ENCODE measurements at places on chromosomes 2 and 18. TPM values are rescaled to one million over a fixed set of nuclear protein-coding genes. Genes with fewer than 3 reads are reported as not detected.
A peak's percentile ranks its signal among the peaks of the same experiment; 100 is the strongest.

KCNG2 gene
- total RNA-seq = not detected

DPYSL5 gene
- 201 TPM for total RNA-seq

CBLN2 gene
- total RNA-seq = 0.58 TPM

TGIF1 gene
- 49.1 TPM for total RNA-seq

PCARE gene
- total RNA-seq = not detected

ARHGAP28 gene
- total RNA-seq = 20.2 TPM

EPB41L3 gene
- 13.1 TPM for total RNA-seq

UCN gene
- 1.6 TPM for total RNA-seq

SIX2 gene
- not detected for total RNA-seq

GRCh38 chr2:238327751-238328150 is 7.4 kb downstream of the TRAF3IP1 start:
- no peak for DNase-seq

DNA sequence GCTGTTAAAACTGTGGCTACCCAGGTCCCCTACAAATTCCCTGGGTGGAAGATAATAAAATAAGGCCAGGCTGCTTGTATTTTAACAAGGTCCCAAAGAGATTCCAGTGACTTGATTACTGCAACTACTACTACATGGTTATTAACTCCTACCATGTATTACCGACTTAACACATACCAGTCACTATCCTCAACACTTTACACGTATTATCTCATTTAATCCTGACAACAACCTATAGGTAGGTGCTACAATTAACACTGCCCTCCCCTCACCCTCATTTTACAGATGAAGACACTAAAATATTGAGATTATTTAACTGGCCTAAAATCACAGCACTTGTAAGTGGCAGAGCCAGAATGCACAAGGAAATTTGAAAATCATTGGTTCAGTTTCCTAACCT is 5.4 kb downstream of the CLASP1 start:
- no peak for DNase-seq

DNA sequence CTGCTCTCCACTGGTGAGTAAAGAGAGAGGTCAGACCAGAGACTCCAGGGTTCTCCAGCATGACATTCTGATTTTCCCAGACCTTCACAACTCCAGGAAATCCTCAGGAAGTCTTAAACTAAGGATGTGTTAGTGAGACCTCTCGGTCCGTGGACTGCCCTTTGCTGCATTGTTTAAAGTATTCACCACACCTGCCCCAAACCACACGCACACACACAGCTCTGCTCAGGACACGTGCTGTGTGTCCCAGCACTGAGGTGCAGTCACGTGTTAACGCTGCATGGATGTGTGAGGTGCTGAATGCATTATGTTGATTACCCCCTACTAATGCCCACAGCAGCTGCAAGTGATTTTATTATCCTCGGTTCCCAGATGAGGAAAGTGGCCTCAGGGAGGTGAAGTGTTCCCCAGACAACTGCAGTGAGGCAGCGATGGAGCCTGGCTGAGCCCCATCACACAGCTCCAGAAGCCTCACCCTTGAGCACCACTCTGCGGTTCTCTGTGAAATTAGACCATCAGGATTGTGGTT is 68.4 kb downstream of the TRAPPC12 start:
- no peak for DNase-seq

- DNase-seq = no peak
These were observed 5.9 kb upstream of the RBM43 start for GRCh38 chr2:151267537-151267936.

- no peak for DNase-seq
These were observed 121.8 kb downstream of the TDRD15 start for GRCh38 chr2:21245565-21245964.

- DNase-seq = no peak
These were observed 19.0 kb downstream of the RND3 start for GRCh38 chr2:150468350-150468960.

DNA sequence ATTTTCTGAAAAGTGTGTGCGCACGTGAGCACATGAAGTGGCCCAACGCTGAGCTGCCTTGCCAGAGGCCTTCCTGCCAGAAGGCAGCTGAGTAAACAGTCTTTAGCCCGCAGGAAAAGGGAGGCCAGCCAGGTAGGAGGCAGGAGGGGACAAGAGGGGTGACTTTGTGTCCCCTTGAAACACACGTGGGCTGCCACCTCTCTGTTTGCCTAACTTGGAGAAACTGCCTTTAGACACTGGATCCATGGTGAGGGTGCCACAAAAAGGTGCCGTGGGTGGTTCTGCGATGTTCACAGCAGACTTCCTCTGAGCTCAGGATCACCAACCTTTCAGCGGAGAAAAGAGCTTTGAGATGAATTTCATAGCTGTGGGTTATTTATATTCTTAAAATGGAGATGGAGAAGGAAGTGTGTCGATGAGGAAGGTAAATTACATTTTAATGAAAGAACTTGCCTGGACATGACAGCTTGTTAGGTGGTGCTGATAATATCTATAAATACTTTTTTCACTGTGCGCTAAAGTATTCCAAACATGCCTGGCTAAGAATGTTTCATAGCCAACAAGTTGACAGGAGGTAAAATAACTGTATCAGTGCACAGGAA is 36.6 kb upstream of the ASB1 start:
- no peak for DNase-seq

GRCh38 chr2:2234398-2235195 is 96.5 kb downstream of the MYT1L start:
- DNase-seq = no peak

- DNase-seq = no peak
These were observed 40.6 kb downstream of the CHST10 start for GRCh38 chr2:100376836-100377235.

DNA sequence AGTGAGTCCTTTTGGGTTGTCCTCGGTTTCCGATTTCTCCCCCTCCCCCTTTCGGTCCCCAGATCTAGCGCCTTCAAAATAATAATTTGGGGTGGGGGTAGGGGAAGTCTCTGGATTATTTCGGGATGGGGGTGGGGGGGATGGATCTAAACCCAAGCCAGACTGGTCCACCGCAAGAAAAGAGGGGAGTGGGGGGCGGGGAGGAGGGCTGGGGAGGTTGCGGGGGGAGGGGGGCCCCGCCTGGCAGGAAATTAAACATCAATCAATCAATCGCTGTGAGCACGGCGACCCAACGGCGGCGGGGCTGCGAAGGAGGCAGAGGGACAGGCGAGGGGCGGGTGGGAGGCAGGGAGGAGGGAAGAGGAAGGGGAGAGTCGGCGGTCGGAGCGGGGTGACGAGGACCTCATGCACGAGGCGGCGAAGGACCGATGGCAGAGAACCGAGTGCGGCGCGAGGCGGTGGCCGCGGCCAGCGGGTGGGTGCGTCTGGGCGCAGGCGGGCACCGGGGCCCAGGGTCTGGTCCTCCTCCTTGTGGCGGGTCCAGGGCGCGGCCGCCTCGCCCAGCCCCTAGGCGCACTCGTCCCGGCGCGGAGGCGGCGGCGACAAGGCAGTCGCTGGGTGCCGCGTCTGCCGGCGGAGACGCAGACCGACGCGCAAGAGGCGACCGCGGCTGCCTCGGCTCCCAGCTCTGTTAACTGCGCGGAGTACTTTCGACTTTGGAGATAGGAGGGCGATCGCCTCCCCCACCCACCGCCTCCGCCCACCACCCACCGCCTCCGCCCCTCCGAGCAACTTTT is 468 bp upstream of the SATB2 start:
- peak; percentile 29 for DNase-seq

GRCh38 chr2:197158591-197159550 is 151.7 kb downstream of the ANKRD44 start:
- DNase-seq = no peak

GRCh38 chr2:127065299-127065939 is 41.5 kb downstream of the BIN1 start:
- no peak for DNase-seq

GRCh38 chr18:9516437-9517064 is 41.2 kb downstream of the RALBP1 start:
- DNase-seq = no peak

- DNase-seq = no peak
These were observed 97.0 kb downstream of the TFCP2L1 start for GRCh38 chr2:121187982-121188411.

DNA sequence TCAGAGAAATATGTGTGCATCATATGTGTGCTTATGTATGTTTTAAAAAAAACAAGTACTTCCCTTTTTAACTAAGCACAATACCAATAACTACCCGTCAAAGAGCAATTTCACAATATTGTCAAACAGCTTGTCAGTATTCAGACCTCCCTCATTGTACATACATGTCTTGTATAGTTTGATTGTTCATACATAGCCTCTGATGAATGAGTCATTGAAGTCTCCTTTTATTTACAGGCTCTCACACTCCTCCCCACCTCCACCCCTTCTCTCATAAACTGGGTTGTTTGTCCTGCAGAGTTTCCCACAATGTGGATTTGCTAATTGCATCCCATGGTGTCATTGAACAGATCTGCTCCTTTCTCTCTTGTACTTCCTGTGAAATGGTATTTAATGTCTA is 132.8 kb upstream of the L3MBTL4 start:
- no peak for DNase-seq

GRCh38 chr18:63183378-63183777 is 136.2 kb downstream of the BCL2 start:
- DNase-seq = no peak

DNA sequence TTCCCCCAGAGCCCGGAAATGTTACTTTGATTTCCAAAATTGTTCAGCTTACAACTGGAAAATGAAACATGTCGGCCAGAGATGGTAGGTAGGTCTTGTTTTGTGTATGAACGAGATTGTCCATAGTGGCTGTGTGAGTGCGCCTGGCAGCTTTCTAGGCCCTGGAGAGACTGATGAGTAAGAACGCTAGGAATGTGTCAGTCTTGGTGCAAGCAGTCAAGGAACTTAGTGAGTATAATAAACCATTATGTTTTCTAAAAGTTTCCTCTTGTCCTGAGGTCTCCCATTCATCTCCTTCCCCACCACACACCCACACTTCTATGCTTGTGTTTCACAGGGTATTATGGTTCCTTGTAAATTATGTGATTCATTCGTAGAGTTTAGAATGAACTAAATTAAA is 234.2 kb downstream of the CDH2 start:
- DNase-seq = no peak

GRCh38 chr2:174836995-174837390 is 72.7 kb upstream of the CHRNA1 start:
- DNase-seq = no peak

DNA sequence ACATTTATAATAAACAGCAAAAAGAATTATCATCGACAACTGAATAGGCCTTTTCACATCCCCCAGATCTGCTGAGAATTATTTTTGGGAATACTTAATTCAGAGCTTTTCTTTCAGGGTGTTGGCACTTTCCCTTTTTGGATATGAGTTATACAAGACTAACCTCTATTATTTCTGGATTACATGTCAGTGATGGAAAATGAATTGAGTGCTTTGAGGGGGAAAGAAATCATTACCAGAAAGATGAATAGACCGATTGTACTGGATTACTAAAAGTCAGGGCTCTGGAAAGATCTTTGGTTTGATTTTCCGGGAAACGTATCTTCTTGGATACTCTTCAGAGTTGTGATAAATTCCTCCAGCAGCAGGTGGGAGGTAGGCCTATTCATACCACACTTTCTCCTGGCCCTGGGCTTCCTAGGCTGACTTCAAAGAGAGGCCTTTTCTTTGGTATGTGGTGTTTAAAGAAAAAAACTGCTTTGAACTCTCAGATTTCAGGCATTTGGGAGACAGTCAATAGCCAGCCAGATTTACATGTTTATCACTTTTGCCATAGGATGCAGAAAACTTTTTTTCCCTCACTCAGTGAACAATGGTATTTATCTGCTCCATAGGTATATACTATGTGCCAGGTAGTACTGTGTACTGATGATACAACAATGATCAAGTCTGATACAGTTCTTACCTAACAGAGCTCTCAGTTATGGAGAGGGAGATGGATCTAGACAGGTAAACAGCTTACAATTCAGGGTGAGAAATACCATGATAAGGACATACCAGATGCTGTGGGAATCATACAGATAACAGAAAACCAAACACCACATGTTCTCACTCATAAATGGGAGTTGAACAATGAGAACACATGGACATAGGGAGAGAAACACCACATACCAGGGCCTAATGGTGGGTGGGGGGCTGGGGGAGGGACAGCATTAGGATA is 63.3 kb upstream of the ACTR3 start:
- DNase-seq = no peak

DNA sequence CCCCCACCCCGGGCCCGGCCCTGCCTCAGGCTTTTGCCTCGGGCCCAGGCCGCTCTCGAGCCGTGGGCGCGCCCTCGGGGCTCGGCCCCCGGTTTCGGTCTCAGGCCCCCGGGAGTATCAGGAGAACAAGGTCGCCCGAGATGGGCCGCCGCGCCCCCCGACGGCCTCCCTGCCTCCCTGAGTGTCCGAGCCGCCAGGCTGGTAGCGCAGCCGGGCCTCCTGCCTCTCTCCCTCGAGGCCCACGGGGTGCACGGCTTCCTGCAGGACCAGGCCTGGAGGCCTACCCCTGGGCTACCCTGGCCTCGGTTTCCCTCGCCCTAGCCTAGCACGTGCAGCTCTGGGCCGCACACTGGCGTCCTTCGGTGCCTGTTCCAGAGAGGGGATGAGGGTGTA is 8.4 kb downstream of the GBX2 start:
- DNase-seq = no peak

DNA sequence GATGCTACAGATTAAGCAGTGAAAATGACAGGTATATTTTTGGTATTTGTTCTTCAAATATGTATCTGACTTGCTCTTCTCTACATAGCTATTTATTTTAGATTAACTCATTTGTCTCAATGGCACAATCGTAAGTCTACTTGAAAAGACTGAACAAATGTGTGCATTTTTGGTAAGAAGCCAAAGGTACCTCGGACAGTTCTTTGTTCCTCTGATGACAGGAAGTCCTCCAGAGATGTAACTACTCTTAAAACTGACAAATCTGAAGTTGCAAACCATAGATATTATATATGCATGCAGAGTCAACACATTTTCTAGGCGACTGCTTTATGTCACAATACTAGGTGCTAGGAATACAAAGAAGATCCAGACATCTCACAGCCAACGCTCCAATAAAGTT is 36.7 kb downstream of the NDUFAF7 start:
- DNase-seq = no peak

GRCh38 chr2:603869-604268 is 73.3 kb downstream of the TMEM18 start:
- no peak for DNase-seq

- no peak for DNase-seq
These were observed 152.3 kb downstream of the ANTXR1 start for GRCh38 chr2:69165091-69165880.

DNA sequence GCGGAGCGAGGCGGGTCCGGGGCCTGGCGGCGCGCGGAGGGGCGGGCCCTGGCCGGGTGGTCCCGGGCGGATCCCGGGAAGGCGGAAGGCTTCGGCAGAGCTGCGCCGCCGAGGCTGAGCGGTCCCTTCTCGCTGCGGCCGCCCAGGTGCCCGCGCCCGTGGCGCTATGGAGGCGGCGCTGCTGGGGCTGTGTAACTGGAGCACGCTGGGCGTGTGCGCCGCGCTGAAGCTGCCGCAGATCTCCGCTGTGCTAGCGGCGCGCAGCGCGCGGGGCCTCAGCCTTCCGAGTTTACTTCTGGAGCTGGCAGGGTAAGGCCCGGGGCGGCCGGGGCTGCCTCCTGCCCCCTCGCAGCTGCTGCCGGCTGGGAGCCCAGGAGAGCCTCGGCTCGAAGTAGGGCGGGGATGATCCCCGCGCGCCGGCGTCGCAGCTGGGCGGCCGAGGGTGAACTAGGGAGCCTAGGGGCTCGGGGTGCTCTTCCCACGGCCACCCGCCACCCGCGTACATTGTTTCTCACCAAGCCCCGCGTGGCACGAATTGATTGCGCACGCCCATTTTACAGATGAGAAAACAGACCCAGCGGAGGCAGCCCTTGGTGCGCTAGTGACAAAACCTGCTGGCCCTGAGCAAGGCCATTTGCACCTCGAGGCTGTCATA is at the start of gene SLC66A3:
SLC66A3 (plus strand) TSS at position 87 of the 655 bp plus-strand sequence; CDS start at position 167, 80 bp downstream.
- no peak for DNase-seq

Data from neural crest cell (in vitro differentiated cells).